ENCODE measurements at places on chromosomes 5 and 9.
A peak's percentile ranks its signal among the peaks of the same experiment; 100 is the strongest.

DNA sequence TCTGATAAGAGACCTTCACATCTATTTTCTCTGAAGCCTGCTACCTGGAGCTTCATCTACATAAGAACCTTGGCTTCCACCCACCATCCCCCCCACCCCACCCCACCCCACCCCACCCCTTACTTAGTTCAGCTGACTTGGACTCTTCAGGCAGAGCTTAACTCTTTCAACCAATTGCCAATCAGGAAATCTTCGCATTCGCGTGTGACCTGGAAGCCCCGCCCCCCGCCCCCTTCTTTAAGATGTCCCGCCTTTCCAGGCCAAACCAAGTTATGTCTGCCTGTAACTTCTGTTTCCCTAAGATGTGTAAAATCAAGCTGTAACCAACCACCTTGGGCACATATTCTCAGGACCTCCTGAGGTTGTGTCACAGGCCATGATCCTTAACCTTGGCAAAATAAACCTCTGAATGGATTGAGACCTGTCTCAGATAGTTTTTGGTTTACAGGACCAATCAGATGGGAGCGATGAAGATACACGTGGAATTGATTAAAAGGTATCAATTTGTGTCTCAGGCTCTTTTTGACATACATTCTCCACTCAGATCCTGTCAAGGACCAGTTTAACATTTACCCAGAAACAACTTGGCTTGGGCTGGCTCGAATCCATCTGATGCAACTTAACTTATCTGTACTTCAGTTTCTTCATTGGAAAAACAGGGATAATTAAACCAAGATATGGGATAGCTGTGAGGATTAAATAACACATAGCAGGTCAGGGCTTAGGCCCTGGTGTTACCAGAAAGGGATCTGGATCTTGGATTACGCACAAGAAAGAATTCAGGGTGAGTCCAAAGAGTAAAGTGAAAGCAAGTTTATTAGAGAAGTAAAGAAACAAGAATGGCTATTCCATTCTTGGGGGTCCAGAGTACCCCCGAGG lies 43.6 kb downstream of the GALNT12 start:
- DNase-seq: no peak

DNA sequence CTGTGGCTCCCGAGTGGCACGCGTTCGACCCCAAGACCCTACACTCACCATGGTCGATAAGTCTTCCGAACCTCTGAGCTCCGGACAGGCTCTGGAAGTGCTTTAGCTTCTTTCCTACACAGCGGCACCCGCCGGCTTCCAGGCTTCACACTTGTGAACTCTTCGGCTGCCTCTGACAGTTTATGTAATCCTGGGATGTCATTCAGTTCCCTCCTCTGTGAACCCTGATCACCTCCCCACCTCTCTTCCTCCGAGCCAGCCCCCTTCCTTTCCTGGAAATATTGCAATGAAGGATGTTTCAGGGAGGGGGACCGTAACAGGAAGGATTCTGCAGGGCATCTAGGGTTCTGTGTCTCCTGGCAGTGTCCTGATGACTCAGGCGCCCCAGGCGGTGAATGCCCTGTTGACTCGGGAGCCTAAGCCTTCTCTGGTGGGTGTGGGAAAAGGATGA lies at the start of gene CD14:
Gene CD14 (minus strand): TSS at position 155 of the 451 bp plus-strand sequence. CDS start 104 bp downstream, at position 51.
- peak; percentile 57 for DNase-seq

DNA sequence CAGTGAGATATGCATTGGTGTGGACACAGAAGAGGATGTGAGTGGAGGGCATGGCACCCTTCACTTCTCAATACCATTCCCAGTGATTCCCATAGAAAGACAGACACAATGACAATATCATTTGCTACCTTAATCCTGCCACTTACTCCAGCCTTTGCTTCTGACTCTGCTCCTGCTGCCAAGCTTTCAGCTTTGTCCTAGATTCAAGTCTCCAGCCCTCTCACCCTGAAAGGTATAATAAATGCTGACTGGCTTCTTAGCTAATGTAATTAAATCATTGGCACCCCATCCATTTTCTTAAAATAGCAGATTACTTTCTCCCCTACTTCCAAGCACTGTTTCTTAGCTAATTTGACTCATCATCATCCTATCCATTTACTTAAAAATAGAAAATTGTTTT lies 41.1 kb upstream of the CDC42SE2 start:
- DNase-seq: no peak

DNA sequence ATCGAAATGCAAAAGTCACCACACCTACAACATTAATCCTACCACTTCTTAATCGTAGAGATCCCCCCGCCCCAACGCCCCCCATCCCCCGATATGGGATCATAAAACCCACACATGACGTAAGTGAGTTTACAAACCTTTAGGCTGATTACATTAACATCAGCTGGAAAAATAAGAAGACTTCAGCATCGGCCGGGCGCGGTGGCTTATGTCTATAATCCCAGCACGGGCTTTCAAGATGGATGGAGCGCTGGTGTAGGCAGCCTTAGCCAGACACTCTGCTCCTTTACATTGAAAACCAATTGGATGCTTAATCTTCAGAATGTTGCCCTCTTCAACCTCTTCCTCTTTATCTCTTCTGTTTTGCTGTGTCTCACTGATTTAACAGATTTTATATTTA lies 1376.0 kb downstream of the MAT2B start:
- no peak for DNase-seq

DNA sequence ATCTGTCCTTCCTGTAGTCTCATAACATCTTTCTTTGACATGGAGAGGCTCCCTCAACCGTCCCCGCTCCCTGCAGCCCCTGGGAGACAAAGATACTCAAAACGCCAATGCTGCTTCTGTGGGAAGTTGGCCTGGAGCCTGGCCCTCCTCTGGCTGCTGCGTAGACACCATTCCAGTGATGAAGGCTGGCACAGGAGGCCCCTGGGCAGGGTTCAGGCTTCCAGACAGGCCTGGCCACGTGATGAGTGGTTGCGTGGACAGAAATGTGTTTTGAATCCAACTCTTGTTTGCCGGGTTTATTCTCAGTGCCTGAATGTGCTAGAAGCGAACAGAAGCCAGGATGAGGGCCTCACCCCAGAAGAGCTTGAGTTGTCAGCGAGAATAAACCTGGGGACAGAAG lies 43.2 kb upstream of the NKX2-5 start:
- no peak for DNase-seq

GRCh38 chr9:113187929-113188595 lies 33.0 kb downstream of the FKBP15 start:
- peak; percentile 88 for DNase-seq

DNA sequence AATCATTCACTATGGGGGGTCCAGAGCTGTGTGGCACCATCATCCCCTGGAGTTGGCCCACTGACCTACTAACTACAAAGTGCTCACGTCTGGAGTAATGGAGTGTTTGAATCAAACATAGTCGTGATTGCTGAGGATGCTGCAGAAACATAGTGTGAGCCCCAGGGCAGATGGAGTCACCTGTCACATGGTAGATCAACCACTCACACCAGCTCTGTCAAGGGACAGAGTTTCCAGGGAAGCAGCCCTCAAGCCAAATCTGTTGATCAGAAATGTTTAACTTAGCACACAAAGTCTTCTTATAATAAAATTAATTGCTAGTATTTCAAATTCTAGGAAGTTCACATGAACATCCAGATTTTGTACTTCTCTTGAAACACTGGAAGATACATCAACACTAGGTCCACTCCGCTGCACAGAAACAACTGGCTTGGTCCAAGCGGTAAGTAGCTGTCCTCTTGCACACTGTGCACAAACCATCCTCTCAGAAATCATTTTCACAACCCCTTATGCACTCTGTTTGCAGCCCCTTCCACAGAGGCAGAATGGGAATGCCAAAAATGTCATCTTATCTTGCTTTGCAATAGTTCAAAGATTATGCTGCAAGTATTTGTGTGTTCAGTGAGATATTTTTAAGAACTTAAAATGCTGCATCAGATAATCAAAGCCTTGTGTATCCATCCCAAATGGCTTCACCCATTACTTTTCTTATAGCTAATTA lies 191.0 kb downstream of the EPB41L4A start:
- no peak for DNase-seq

GRCh38 chr5:86879086-86879485 lies 261.3 kb downstream of the COX7C start:
- no peak for DNase-seq

DNA sequence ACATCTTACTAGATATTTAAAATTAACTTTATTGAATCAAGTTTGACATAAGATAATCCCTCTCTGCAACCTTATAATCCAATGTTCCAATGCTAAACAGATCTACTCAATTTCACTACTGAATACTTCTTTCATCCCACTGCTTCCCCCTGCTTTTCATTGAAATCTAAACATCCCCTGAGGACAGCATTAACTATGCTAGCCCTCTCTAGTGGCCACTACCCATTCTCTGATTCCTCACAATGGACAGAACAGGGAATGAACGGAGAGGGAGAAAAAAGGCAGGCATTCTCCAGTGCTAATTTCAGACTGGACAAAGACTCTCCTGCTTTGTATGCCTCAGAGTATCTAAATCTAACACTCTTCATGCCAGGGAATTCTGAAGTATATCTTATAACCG lies 54.3 kb upstream of the RGS7BP start:
- no peak for DNase-seq

DNA sequence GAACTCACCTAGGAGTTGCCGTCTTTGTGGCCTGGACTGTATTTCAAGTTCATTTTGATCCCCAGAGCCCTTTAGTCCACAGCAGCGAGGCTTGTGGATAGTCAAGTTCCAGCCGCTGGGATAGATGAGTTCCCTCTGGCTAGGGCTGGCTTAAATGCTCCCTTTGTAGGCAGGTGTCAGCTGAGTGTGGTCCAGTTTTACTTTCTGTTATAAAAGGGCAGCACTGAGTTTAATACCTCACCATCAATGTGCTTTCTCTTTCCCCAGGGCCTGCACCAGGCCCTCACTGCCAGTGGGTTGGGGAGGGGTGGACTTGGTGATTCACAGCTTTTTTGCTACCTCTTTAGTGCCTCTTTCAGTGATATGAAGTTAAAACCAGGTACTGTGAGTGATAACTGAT lies 188.2 kb downstream of the SLCO4C1 start:
- DNase-seq: no peak

Data from HFFc6 (cell line).